ENCODE measurements at places on chromosomes 2 and 18.
A peak's percentile ranks its signal among the peaks of the same experiment; 100 is the strongest.

DNA sequence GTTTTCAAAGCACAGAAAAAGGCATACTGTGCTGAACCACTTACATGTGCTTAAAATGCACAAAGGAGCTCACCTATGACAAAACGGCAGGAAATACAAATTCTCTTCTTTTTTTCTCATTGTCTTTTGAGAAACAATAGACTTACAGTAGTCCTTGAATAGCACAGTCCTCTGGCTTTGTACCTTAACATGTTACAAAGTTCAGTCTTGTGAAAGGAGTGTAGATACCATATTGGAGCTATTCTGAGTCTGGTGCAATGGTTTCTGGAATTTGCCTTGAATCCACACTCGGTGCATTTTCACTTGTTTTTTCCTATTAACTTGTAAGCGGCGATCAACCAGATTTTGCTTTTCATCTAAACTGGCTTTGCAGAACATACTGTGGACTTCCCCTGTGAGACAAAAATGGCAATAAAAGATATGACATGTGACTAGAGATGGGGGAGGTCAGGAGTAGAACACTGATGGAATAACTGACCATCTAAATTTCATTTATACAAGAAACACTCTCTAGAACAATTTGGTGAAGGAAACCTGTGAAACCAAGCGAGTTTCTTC is 109.7 kb downstream of the METTL8 start:
- DNase-seq = no peak

- DNase-seq = no peak
Measured at GRCh38 chr2:151816843-151817242, 11.4 kb downstream of the ARL5A start.

GRCh38 chr2:217593732-217594131 is 409.1 kb downstream of the TNS1 start:
- DNase-seq = no peak

DNA sequence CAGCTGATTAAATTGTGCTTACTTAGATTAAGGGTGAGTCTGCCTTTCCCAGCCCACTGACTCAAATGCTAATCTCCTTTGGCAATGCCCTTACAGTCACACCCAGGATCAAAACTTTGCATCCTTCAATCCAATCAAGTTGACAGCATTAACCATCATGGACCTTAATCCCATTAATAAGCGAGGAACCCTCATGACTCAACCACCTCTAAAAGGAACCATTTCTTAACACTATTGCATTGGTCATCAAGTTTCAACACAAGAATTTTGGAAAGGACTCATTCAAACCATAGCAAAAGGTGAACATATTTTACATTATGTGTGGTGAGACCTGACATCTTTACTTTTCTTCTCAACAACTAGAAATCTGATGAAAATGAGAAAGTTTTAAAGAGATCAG is 187.0 kb downstream of the OSR1 start:
- no peak for DNase-seq

GRCh38 chr2:226782092-226782713 is 17.4 kb downstream of the IRS1 start:
- DNase-seq = no peak

GRCh38 chr2:154908327-154908726 is 209.8 kb downstream of the KCNJ3 start:
- no peak for DNase-seq

- DNase-seq = no peak
Measured at GRCh38 chr2:8558096-8558495, 123.8 kb upstream of the ID2 start.

DNA sequence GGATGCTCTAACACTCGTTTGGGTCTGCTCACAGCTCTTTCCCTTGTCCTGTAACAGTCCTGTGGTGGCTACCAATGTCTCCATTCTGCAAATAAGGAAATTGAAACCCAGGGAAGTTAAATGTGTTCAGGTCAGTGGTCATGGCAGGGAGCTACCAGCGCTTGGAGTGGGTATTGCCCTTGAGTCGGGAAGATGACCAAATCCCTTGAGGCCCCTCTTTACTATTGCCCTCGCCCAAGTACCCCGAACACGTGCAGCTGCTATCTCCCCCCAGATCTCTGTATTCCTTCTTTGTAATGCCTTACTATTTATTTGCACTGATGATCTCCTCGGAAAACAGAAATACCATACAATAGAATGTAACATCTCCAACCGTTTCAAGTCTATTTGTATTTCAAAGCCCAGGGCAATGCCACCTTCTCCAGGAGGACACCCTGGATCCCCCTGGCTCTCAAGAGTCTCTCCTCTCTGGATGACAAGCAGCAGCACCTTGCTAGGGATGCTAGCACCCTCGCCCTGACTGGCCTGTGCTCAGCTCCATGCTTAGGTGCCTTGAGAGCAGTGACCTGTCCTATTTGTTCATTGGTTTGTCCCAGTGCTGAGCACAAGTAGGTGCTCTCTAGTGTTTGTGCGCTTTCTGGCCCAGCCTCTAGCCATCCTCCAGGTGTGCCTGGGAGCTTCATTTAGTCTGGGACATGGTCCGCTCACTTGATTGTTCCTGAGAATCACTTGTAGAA is 15.1 kb downstream of the DYSF start:
- DNase-seq = no peak

DNA sequence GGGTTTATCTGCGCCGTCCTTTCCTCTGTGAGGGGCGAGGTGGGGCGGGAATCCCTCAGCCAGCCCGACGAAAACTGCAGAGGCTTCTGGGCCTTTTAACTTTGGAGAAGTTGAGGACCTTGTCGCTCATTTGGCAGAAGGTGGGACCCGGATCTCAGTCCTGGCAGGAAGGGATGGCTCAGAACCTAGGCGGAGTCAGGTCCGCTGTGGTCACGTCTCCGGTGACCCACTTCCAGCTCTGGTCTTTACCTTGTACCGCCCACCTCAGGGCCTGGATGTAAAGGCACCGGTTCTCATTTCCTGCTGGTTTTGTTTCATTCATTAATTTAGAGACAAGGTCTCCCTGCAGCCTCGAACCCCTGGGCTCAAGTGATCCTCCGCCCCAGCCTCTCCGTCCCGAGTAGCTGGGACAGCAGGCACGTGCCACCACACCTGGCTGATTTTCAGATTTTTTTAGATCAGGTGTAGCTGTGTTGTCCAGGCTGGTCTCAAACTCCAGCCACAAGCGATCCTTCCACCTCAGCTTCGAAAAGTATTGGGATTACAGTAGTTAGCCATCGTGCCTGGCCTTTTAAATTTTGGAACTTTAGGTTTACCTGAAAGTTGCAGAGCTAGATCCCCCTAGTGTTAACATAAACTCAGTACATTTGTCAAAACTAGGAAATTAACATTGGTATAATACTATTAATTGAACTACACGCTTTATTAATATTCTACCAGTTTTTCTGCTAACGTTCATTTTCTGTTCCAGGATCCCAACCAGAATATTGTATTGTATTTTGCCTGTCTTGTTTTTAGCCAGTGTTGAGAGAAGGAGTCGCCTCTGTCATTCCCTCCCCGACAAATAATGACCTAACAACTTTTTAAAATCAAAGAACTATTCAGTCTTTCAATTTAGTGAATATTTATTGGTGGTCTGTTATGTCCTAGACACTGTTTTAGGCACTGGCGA is 852 bp downstream of the POLI start:
- DNase-seq = peak; percentile 68

GRCh38 chr2:135078417-135078816 is 26.3 kb downstream of the RAB3GAP1 start:
- DNase-seq = no peak

- no peak for DNase-seq
Measured at GRCh38 chr2:103879101-103879500, 974.8 kb upstream of the POU3F3 start.

DNA sequence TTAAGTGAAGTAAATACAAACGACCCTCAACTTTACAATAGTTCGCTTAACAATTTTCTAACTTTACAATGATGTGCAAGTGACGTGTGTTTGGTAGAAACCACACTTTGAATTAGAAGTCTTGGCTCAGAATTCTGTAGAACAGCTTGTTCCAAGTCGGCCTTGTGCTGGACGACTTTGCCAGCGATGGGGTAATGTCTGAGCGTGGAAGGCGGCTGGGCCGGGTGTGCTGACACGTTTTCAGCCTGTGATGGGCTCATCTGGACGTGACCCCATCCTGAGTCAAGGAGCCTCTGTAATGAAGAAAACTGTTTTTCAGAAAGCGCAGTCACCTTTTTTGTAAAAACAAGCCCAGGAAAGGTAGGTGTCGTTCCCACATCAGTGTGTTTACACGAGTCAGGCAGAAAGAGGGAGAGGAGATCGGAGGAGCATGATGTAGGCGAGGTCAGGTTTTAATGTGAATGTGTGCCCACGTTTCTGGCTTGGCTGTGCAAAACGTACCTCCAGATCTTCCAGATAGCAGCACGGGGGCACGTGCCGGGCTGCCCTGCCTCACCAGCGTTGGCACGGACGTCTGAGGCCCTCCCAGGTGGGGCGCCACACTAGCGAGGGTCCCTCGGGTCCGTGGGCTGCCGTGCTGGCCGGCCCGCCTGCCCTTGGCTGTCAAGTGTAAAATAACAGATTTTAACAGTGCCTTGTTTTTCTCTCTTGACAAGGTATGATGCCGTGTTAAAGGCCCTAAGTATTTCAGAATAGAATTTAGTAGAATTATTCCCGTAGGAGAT is 54.6 kb downstream of the CTDP1 start:
- DNase-seq = no peak

GRCh38 chr2:12288048-12288447 is 428.7 kb upstream of the TRIB2 start:
- no peak for DNase-seq

GRCh38 chr2:199861132-199861774 is 10.3 kb upstream of the FTCDNL1 start:
- no peak for DNase-seq

- DNase-seq = peak; percentile 48
Measured at GRCh38 chr2:204691911-204692510, 146.7 kb downstream of the PARD3B start.

DNA sequence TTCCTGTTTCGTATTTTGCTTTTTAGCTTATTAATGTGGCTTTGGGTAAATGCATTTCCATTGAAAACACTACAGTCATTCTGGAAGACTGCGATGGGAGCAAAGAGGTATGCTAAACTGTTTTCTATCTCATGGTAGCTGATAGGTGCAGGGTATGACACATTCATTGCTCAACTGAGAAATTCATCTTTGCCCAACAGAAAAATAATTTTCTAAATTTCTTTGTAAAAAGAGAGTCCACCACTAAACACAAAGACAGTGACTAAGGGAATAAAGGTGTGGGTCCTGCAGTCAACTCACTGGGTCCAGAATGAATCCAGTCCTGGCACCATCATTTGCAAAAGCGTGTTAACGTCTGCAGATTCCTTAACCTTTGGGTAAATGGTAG is 19.9 kb downstream of the ERMN start:
- DNase-seq = no peak

- DNase-seq = no peak
Measured at GRCh38 chr2:189024901-189025618, 50.9 kb downstream of the COL3A1 start.

- DNase-seq = no peak
Measured at GRCh38 chr2:159617100-159617499, 752 bp upstream of the BAZ2B start.

DNA sequence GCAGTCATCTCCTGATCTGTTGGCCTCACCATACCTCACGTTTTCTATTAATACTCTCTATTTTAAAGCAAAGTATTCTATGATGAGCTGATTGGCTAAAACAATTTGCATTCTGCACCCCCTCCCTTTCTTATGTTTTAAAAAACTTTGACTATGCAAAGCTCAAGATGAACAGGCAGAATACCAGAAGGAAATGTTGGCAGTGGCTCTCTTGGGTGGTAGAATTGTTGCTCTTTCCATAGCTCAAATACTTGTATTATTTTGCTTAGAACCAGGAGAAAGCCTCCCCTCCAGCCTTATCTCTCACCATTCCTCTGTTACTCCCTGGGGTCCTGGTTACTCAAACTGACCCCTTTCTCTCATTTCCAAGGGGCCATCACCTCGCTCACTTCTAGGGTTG is 14.4 kb downstream of the GPR45 start:
- no peak for DNase-seq

GRCh38 chr2:233901884-233902283 is 15.3 kb upstream of the TRPM8 start:
- DNase-seq = no peak

DNA sequence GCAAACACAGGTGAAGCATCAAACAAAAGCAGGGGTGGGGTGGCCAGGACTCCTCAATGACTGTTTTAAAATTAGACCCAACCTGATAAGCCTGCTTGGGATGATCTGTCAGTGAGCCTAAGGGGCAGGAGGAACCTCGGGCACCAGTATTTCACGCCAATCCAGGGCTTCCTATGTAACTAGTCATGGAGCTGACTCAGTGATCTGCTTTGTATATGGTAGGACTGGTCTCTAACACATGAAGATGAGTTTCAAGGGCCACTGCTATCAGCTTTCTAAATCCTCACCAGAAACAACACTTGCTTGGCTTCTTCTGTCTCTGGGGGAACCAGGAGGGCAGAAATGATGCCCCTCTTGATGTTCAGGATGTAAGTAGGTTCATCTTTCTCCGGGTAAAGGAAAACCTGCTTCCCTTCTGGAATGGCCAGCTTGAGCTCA is 6.2 kb downstream of the APOB start:
- no peak for DNase-seq

- no peak for DNase-seq
Measured at GRCh38 chr2:192535956-192536921, 341.5 kb upstream of the TMEFF2 start.

GRCh38 chr2:238930216-238930615 is 82.3 kb downstream of the TWIST2 start:
- no peak for DNase-seq

DNA sequence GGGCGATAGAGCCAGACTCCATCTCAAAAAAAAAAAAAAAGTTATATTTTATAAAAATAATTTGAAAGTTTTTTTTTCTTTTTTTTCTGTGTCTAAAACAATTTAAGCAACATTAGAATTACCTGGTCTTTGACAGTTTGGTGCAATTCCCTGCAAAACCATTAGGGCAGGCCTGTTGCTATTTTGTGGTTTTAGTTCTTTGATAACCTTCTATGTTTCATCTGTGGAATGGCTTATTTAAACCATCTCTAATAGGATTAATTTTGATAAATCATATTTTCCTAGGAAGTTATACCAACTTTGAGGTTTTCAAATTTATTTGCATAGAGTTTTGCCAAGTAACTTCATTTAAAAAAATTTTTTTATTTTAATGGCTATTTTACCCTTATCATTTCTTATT is 141.2 kb upstream of the TWIST2 start:
- DNase-seq = no peak

- DNase-seq = no peak
Measured at GRCh38 chr2:52918551-52918950, 849.1 kb upstream of the CHAC2 start.

GRCh38 chr2:126752876-126753275 is 96.9 kb downstream of the GYPC start:
- no peak for DNase-seq

DNA sequence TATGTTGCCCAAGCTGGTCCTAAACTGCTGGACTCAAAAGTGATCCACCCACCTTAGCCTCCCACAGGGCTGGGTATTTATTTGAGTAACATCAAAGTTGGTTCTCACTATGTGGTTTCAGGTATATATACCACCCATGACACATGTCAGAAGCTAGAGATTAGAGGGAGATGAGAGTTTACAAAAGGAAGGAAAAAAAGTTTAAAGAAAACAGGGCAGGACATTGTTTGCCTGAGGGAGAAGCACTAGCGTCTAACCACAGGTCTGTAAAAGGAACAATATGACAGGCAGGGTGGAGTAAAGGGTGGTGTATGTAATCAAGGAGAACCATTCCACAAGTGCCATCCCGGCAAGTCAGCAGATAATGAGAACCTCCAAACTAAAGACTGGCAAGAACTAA is 8.5 kb downstream of the CEP76 start:
- no peak for DNase-seq

GRCh38 chr2:186328838-186329237 is 157.2 kb upstream of the ZC3H15 start:
- DNase-seq = no peak

GRCh38 chr18:32427084-32427900 is 43.4 kb downstream of the GAREM1 start:
- DNase-seq = no peak

Measured in thyroid gland (tissue), 4 donors.